ENCODE measurements at places on chromosomes 7 and 10. TPM values are rescaled to one million over a fixed set of nuclear protein-coding genes. Genes with fewer than 3 reads are reported as not detected.

The TBC1D12 gene
- 4.7 TPM for total RNA-seq

The ARID5B gene
- total RNA-seq, result 3.1 TPM

The TMUB1 gene
- total RNA-seq, result 67.2 TPM

The SLC18A3 gene
- total RNA-seq, result not detected

The NCF1 gene
- not detected for total RNA-seq

The PLA2G12B gene
- total RNA-seq, result not detected

The NEURL1 gene
- total RNA-seq, result not detected

The HMX2 gene
- not detected for total RNA-seq

The OLAH gene
- total RNA-seq, result 1.8 TPM

The ACBD7 gene
- 7.5 TPM for total RNA-seq

The KCND2 gene
- not detected for total RNA-seq

The SNX10 gene
- total RNA-seq, result 17.9 TPM

The TNS3 gene
- total RNA-seq, result 50.5 TPM

GRCh38 chr10:116796910-116797513 is 52.3 kb upstream of the ENO4 start:
- peak; percentile 35 for DNase-seq

DNA sequence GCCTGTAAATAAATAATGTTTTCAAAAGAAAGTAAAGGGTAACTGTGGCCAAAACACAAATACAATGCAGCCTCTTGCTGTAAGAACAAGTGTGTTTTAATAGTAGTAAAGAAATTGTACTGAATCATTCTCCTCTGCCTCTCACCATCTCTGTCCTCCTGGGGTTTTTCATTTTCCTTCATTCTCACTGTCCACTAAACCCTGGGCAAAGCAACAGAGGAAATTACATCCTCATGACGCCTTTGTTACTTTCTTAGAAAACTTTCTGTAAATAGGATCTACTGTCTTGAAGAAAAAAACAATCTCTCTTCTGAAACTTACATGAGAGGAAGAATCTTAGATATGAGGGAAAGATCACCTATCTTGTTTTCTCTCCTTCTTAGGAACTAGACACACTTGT is 54.6 kb downstream of the ASB4 start:
- no peak for DNase-seq

- no peak for DNase-seq
Measured at GRCh38 chr10:106897719-106898118, 266.8 kb downstream of the SORCS1 start.

- DNase-seq, result no peak
Measured at GRCh38 chr10:109996766-109997171, 11.0 kb upstream of the ADD3 start.

GRCh38 chr10:21194510-21194993 is 297.4 kb upstream of the NEBL start:
- DNase-seq, result peak; percentile 61

GRCh38 chr7:37225285-37225969 is 223.2 kb downstream of the ELMO1 start:
- DNase-seq, result no peak

DNA sequence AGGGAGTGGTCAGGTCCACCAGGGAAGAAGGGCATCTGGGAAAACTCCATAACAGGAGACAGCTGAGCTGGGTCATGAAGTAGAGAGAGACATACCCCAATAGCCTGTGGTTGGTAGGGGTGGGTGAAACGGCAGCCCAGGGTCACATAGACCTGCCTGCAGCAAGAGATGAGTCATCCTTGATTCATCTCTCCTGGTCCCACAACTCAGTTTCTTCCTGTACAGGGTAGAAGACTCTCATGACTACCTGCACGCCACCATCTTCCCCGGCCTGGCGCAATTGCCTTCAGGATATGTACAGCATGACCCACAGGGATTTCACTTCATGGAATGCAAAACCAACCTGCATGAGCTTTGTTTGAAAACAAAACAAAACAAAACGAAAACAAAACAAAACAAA is 45.1 kb upstream of the ADAM12 start:
- DNase-seq, result peak; percentile 8

- DNase-seq, result no peak
Measured at GRCh38 chr10:92993699-92994272, 66.8 kb upstream of the CYP26C1 start.

DNA sequence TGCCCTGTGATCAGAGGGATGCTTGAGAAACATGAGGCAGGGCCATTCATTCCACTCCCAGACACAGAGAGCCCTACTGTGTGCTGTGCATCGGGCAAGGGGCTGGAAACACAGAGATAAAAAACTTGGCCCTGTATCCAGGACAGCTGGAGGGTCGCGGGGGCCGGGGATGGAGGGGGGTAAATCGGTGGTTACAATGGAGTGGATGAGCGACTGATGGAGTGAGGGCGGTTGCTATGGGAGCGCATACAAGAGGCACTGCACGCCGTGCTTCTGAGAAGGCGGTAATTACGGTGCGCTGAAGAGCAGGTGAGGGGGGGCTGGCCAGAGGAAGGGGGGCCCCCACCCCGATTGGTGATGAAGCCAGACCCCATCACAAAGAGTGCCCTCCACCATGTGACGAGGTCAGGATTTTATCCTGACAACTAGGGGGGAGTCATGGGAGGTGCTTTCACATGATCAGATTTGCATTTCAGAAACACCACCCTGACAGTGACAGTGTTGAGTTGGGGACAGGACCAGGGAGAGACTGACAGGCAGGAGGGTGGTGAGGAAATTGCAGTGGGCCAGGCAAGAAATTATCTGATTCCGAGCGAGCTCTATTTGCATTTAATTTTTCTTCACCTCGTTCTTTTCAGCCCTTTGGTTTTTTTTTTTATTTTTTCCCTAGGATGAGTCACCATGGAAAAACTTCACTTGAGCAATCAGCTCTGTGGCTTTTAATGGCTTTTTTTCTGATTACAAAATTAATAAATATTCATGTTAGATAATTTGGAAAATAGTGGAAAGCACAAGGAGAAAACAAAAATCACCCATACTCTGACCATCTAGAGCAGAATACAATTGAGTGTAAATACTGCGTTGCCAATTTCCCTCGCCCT is 7.8 kb downstream of the CPA5 start:
- peak; percentile 28 for DNase-seq

GRCh38 chr10:44619521-44619920 is 234.6 kb upstream of the CXCL12 start:
- DNase-seq, result no peak

- DNase-seq, result no peak
Measured at GRCh38 chr10:73850863-73851461, 23.4 kb downstream of the CAMK2G start.

- no peak for DNase-seq
Measured at GRCh38 chr10:97506199-97506991, 7.7 kb downstream of the UBTD1 start.

GRCh38 chr7:118080947-118081346 is 103.0 kb upstream of the LSM8 start:
- DNase-seq, result peak; percentile 87

- no peak for DNase-seq
Measured at GRCh38 chr10:127886371-127887051, 6.2 kb downstream of the CLRN3 start.

GRCh38 chr10:15748126-15748525 is 28.4 kb upstream of the ITGA8 start:
- DNase-seq, result no peak

GRCh38 chr10:7153750-7154149 is 257.1 kb downstream of the SFMBT2 start:
- DNase-seq, result peak; percentile 41

DNA sequence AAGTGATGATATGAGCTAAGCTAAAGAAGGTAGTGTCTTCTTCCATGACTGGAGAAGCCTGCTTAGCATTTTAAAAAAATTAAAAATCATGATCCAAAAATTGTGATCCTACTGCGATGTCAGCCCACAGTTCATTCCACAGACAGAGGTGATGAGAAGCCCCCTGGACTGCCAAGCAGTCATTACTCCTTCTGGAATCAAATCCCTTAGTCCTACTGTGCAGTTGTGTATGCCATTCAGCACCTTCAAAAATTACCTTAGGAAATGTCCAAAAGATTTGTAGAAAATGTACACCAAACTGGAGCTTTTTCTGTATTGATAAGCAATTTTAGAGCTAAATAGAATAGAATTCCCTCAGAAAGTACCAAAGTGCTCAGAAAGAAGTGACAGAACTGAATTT is 283.5 kb upstream of the NFE2L3 start:
- no peak for DNase-seq

GRCh38 chr7:134255814-134256213 is 60.9 kb downstream of the SLC35B4 start:
- no peak for DNase-seq

GRCh38 chr10:111211706-111212105 is 134.9 kb downstream of the ADRA2A start:
- no peak for DNase-seq

DNA sequence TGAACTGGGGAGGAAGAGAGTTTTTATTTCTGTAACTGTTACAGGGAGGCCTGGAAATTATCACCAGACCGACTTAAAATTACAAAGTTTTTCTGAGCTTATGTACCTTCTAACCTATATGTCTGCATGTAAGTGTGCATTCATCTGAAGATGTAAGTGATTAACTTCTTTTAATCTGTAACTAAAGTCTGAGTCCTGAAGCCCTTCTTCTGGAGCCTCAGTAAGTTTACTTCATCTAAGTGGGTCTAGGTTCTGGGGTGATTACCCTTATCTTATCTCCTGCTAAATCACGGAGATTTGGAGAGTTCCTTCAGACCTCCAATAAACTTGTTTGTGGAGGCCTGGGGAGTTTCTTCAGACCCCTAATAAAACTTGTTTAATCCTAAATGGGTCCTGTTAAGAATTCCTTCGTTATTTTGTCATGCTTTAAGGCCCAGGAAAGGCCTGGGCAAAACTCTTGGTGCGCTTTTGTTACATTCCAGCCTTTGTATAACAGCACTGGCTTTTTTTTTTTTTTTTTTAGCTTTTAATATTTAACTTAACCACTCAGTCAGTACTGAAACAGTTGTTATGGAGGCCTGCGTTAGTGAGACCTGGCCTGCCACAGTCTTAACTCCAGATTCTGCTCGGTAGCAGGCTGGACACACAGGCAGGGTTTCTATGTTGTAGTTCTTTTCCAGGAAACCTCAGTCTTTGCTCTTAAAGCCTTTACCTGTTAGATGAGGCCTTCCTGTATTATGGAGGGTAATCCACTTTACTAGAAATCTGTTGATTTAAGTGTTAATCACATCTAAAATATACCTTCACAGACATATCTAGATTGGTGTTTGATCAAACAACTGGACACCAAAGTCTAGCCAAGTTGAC is 33.0 kb downstream of the TPST1 start:
- peak; percentile 79 for DNase-seq

- DNase-seq, result no peak
Measured at GRCh38 chr7:24727154-24728120, 29.8 kb downstream of the GSDME start.

GRCh38 chr7:131489881-131490280 is 66.5 kb downstream of the PODXL start:
- no peak for DNase-seq

GRCh38 chr10:89879121-89879520 is 177.7 kb downstream of the KIF20B start:
- no peak for DNase-seq

DNA sequence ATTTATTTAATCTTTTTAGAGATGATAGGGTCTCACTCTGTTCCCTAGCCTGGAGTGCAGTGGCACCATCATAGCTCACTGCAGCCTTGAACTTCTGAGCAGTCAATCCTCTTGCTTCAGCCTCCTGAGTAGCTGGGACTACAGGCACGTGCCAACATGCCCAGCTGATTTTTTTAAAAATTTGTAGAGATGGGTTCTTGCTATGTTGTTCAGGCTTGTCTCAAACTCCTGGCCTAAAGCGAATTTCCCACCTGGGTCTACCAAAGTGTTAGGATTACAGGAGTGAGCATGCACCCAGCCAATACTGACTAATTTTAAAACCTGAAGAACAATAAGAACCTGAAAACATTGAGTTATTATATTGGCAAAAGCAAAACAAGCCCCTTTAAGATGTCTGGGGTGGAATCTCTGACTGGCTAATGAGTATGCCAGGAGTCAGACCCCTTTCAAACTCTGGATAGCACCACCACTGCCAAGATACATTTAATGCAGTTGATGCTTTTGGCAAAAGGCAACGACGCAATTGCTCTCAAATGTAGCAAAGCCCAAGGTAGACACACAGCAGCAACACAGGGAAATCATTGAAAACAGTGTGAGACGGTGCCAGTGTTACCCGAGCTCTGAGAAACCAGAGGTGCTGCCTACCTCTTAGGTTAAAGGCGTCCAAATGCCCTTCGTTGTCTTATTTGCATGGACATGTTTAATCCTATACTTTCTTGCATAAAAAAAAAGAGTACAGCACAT is 40.7 kb upstream of the TOMM7 start:
- no peak for DNase-seq

- no peak for DNase-seq
Measured at GRCh38 chr10:105210546-105210945, 569.5 kb downstream of the SORCS3 start.

GRCh38 chr7:146000882-146001281 is 115.7 kb upstream of the CNTNAP2 start:
- DNase-seq, result no peak

- no peak for DNase-seq
Measured at GRCh38 chr7:33781796-33782195, 123.5 kb upstream of the BMPER start.

- no peak for DNase-seq
Measured at GRCh38 chr10:18071591-18071990, 68.6 kb upstream of the CACNB2 start.

- no peak for DNase-seq
Measured at GRCh38 chr10:86872757-86873156, 84.7 kb downstream of the MMRN2 start.

- peak; percentile 95 for DNase-seq
Measured at GRCh38 chr10:84179059-84179710, 5.6 kb downstream of the GPR15LG start.

- no peak for DNase-seq
Measured at GRCh38 chr7:28595801-28596200, 183.5 kb downstream of the CREB5 start.

DNA sequence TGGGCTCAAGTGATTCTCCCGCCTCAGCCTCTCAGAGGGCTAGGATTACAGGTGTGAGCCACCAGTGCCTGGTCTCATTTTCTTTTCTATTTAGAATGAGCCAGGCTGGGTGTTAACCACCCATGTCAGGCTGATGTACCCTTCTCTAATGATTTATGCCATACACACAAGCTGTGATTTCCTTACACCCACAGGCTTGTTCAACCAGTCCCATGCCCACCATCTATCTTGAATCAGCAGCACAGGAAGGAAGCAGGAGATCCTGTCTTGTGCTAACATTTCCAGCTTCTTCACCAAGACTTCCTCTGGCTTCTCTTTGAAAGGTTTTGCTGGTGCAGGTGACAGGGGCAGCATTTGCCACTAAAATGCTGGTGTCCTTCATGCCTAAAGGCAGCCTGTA is 176.4 kb downstream of the GATA3 start:
- DNase-seq, result no peak
